ENCODE measurements at places on chromosomes 2 and 18.
A peak's percentile ranks its signal among the peaks of the same experiment; 100 is the strongest.

GRCh38 chr2:195595825-195596224 is 61.2 kb upstream of the SLC39A10 start:
- no peak for DNase-seq

GRCh38 chr18:22434973-22435608 is 17.4 kb upstream of the CTAGE1 start:
- DNase-seq, result peak; percentile 39

DNA sequence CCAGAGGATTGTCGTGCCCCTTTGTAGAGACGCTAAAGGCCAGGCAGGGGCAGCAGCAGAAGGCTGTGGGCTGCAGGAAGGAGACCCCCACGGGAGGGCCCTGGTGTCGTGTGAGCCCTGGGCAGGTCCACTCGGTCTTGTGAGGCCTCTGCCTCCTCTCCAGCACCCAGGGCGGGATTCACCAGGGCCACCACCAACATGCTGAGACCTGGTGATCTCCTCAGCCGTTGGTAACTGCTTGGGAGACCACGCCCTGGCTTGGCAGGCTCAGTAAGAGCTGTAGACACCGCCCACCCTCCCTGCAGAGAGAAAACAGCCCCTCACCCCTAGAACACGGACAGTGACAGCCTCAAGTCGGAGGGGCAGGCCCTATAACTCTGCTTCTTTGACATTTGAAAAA is 21.1 kb downstream of the MBP start:
- no peak for DNase-seq

DNA sequence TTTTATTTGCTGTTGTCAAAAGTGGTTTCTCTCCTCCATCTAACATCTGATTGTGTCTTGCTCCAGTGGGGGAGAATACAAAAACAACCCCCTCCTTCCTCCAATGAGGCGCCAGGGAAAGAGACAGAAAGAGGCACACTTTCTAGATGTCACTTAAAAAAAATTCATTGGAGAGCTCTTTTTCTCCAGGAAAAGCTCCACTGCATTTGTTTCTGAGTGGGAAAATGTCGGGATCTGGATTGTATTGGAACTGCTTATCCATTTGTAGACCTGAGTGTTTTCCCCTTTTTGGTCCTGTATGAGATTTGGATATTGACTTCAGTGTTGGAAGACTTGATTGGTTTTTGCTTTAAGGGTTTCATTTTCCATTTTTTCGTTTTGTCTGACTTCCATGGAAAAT is 995 bp downstream of the MBD5 start:
- no peak for DNase-seq

- no peak for DNase-seq
Observed at GRCh38 chr2:25054720-25055119, 12.8 kb downstream of the EFR3B start.

DNA sequence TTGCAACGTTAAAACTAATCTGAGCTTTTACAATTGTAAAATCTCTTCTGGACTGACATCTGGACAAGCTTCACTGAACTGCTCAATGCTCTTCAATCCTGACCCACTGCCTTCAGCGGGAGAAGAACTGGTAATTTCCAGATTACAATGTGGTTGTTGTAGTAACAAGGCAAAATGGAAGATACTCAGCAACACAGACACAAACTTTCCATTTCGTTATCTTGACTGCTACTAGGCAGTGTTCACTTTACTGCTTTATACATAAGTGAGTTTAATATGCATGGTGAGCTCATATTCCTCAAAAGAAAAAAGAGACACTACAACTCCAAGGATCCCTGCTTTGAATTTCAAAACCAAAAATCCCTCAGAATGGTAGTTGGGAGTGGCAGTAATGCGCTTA is 51.9 kb downstream of the GRB14 start:
- DNase-seq, result no peak

GRCh38 chr2:4336864-4337263 is 633.5 kb downstream of the DCDC2C start:
- no peak for DNase-seq

GRCh38 chr2:195620501-195620900 is 36.5 kb upstream of the SLC39A10 start:
- DNase-seq, result no peak

DNA sequence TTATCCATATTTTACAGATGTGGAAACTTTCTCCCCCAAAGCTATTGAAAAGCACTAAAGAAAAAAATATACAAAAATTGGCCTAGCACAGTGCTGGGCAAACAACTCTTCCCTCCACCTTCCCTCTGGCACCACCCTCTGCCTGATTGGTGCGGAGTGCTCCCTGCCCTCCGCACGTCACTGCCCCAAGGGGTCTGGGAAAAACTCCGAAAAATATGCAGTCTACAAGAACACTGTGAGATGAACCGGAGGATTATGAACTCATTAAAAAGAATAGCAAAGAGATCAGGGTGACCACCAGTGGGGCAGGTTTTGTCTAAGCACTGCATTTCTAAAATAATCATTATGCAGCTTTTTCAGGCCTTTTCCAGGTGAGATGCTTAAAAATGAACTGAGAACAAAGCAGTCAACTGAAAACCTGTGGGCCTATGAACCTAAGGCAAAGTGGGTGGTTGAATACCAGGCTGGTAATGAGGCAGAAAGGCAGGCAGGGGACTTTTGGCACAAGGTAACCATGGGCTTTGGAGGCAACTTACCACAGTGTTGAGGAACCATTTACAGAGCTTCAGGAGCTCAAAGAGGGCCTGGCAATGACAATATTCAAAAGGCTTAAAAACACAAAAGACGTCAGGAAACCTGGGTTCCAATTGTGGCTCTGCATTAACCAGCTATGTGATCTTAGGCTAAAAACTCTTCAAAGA is 57.5 kb downstream of the AAK1 start:
- no peak for DNase-seq

- DNase-seq, result no peak
Observed at GRCh38 chr18:40272630-40273231, 1682.3 kb upstream of the PIK3C3 start.

- DNase-seq, result no peak
Observed at GRCh38 chr18:26459340-26459739, 89.0 kb downstream of the KCTD1 start.

DNA sequence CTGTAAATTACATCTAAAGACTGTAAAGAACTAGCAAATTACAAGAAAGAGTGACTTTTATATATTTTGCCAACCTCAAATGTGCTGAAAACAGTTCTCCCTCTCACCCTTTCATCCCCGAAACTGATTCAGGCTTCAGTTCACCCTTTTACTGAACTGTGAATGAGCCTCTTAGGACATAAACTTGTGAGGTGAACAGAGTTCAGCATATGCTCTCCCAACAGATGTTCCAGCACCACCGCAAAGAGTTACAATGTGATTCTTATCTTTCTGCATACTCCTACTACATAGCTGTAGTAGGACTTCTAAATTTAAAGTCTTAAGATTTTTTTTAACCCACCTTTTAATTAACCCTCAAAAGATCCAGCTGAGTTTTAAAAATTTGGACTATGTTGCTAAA is 1.2 kb upstream of the ZCCHC2 start:
- DNase-seq, result no peak

- DNase-seq, result no peak
Observed at GRCh38 chr2:73972846-73973245, 11.9 kb upstream of the TET3 start.

GRCh38 chr2:172811027-172811426 is 75.4 kb downstream of the RAPGEF4 start:
- no peak for DNase-seq

DNA sequence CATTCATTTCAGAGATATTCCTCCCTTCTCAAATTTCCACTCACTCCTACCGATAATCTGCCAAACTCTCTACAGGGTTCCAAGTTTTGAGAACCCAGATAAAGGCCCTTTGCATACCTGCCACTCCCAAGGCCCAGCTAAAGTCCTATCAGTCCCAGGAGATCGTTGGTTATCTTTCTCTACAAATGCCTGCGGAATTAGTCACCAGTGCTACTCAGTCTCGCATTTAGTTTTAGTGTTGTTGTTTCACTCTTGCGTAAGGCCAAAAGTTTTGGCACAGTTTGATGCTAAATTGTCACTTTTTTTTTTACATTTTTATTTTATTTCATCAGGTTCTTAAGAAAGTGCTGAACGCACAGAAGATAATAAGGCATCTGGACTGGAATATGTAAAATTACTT is 29.2 kb upstream of the SETBP1 start:
- no peak for DNase-seq

GRCh38 chr2:177169810-177170514 is 42.6 kb upstream of the HNRNPA3 start:
- no peak for DNase-seq

GRCh38 chr18:48866028-48866733 is 84.6 kb downstream of the SMAD7 start:
- peak; percentile 77 for DNase-seq
